Esophagus squamous epithelium (tissue), 5 donors: ENCODE measurements at places on chromosomes 1 and 21.
A peak's percentile ranks its signal among the peaks of the same experiment; 100 is the strongest.

DNA sequence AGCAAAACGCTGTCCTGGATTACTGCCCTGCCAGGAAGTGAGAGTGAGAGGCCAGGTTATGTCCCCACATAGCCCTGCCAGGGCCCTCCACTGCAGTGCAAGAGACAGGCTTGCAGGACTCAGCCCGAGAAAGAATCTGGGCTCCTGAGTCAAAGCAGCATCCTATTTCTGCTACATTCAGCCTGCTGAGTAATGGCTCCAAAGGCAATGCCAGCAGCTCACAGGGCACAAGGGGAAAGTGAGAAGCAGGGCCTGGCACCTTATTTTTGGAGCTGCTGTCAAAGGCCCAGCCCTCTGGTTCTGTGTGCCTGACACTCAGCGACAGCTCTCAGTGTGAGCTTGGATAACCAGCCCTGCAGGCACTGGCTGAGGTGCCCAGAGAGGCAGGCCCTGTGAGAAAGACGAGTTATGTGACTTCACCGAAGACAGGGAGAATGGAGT lies 83.9 kb downstream of the DTL start:
- no peak for DNase-seq

DNA sequence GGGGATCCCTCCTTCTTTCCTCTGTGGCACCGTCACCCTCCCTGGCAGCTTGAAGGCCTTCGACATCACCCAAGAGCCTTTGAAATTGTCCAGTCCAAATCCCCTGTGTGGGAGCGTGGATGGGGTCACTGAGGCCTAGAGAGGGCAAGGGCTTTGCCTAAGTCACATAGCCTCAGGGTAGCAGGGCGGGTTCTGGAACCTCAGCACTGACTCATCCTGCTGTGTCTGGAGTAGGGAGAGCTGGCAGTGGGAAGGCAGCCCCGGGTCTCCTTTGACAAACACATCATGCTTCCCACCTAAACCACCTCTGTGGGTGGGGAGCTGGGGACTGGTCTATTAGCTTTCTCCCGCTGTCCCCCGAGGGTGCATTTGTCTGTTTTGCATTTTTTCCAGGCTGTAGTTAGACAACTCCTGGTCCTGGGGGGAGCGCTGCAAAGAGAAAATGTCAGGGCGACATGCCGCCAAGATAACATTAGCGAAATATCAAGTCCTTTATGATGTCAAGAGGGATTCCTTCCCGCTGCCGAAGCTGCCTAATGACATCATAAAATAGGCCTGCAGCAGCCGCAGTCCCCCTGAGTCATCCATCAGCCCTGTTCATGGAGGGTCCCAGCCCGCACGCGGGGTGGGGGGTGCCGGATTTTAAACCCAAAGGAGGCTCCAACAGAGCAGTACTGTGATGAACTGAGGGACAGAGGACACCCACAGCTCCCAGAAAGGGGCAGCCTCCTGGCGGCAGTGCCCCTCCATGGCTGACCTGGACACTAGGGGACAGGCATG lies 77.0 kb upstream of the POU3F1 start:
- DNase-seq, result no peak

GRCh38 chr1:116940814-116941599 lies 31.3 kb downstream of the PTGFRN start:
- no peak for DNase-seq

DNA sequence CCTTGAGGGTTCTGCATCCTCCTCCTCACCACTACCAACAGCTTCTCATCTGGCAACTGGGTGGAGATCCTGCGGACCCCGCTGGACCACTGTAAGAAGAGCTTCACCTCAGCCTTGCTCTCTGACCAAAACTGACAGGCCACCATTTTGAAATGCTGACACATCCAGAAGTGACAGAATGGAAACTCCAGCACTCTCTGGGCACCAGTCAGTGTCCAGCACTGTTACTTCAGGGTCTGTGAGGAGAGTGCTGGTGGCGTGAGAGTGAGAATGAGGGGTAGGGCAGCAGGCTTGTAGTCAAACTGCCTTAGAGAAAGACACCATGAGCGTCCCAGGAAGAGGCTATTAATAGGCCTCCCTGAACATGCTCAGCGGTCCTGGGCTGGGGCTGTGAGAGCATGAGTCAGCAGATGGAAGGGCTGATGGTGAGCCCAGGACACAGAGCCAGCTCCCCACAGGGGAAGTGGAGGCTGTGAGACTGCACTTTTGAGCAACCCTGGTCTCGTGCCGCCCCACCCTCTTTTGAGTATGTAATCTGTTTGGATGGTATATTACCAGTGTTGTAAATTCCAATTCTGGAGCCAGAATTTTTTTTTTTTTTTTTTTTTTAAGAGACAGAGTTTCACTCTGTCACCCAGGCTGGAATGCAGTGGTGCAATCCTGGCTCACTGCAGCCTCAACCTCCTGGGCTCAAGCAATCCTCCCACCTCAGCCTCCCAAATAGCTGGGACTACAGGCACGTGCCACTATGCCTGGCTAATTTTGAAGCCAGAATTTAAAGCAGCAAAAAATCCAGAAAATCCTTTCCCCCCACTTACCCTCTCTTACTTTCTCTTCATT lies 34.4 kb upstream of the SLC30A1 start:
- peak; percentile 16 for DNase-seq

DNA sequence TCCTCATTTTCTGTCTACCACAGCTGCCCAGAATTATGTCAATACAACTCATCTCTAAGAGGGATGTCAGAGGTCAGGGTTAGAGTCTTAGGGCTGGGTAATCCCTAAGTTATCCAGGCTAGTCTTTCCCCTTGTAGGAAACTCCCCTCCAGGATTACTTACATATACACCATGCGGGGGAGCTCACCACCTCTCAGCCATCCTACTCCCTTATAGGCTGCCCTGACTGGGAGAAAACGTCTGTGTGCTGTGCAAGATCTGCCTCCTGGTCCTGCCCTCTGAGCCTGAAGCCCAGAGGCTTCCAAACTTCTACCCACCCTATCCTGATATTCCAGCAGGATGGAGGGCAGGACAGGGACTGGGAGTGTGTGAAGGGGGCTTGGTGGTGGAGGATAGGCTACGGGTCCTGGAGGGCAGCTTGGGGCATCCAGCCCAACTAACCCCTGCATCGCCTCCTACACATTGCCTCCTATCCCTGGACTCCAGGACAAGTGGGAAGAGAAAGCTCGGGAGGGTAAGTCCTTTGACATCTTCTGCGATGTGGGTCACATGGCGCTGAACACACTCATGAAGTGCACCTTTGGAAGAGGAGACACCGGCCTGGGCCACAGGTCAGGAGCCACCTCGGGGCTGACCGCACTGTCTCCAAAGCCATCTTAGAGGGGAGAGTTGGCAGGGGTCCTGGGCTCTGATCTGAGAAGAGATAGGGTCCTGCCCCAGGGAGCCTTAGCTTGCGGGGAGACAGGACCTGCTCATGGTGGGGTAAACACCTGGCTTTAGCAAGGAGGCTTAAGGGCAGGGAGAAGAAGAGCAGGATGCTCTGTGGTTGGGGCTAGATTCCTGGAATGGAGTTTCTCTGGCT lies 14.4 kb downstream of the CYP4B1 start:
- no peak for DNase-seq

DNA sequence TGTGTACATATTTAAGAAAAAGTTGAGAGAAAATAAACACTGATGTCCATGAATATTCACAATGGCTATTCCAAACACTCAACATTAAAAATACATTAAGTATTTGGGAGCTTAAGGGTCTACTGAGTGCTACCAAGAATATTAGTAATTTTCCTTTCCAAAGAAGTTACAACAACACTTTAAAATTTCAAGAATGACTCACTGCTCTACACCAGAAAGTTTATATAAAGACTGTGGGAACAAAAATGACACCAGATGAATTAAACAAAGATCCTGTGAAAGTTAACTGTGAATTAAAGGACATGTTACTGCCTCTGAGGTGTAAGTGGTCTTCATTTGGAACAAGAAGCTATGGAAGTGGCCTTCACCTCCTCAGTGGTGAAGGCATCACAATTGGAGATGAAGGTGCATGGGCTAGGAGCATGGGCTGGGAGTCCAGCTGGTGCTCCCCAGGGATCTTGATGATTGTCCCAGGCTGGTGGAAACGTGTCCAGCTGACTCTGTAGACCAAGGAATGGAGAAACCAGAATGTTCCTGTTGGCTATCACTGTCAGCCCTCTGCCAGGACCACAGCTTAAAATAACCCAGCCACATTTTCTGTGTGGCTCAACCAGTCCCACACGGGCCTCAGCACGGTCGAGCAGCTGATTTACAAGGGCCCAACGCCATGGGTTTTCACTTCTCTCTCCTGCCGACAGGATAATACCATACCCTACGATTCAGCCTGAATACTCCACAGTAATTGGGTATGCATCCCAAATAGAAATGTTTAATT lies 28.8 kb downstream of the TAF5L start:
- DNase-seq, result no peak

GRCh38 chr1:91559838-91560565 lies 59.4 kb downstream of the CDC7 start:
- no peak for DNase-seq

DNA sequence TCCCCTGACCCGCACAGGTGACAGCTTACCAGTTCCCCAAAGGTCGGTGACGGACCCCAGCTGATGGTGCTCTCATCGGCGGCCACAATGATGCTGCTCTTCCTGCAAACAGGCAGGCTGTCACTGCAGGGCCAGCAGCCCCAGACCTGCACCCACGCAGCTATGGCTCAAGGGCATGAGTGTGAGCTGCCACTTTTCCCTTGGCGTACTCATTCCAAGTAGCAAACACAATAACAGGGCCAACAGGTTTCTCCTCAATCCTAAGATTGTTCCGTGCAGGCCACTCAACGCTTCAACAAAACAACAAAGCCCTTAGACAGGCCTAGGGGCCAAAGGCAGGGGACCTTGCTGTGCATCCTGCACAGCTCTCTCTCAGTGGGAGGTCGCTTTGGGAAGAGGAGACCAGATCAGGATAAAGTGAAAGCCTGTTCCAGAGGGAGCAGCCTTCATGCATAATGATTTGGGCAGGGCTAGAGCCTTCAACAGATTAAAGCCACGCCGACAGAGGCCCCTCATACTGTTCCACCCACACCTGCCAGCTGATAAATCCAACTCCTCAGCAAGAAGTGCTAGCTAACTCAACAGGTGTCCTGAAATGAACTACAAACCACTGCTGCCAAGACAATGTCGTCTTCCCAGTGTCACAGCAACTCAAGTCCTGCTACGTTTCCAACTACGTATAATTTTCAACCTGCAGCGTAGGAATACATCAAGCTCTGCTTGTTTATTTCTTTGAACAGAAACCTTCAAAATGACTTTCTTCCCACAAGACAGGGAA lies 27.2 kb downstream of the RCC2 start:
- no peak for DNase-seq

DNA sequence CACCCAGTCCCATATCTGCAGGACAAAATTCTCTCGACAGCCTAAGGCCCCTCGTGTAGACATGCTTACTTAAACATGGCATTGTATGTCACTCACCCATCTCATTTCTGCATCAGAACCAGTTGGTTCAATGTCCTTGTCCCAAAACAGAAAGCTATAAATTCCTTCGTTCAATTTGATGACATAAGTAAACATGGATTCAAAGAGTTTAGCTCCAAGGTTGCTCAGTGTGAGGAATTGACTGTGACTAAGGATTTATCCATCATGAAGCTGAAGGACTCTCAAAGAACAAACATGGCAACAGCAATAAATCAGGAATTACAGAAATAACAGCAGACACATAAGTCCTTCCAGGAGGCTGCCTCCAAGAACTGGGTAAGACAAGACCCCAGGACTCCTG lies 237.2 kb downstream of the TOMM20 start:
- no peak for DNase-seq
